ENCODE measurements at places on chromosomes 3 and 15. TPM values are rescaled to one million over a fixed set of nuclear protein-coding genes. Genes with fewer than 3 reads are reported as not detected.

Gene ZPLD1
- total RNA-seq: not detected

DNA sequence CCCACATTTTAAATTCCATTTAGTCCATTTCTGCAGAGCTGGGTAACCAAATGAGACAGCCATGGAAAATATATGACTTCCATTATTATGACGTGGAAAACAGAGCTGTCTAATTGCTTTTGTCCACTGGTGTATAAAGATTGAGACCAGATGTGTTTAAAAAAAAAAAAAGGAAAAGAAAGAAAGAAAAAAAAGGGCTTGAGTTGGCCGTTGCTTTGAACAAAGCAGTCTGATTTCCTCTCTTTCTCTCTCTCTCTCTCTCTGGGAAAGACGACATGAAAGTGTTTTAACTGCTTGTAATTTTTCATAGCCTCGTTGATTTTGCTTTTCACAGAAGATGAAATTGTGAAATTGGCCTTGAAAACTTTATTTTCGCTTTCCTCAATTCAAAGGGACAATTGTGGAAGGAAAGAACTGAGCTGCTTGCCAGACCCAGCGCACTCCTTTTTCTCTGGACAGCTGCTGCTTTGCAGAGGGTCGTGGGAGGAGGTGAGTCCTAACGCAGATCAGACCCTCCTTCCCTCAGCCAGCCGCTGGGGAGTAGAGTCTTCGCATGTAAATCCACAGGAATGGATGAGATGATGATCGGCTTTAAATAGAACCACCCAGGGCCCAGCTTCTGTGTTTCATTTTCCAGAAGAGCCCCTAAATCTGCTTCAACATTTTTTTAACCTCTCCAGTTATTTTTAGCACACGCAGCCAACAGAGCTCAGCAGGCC, 42.8 kb upstream of the UBE2E1 start:
- peak; percentile 49 for DNase-seq

GRCh38 chr15:60372756-60373155, 25.0 kb downstream of the ANXA2 start:
- DNase-seq: no peak

DNA sequence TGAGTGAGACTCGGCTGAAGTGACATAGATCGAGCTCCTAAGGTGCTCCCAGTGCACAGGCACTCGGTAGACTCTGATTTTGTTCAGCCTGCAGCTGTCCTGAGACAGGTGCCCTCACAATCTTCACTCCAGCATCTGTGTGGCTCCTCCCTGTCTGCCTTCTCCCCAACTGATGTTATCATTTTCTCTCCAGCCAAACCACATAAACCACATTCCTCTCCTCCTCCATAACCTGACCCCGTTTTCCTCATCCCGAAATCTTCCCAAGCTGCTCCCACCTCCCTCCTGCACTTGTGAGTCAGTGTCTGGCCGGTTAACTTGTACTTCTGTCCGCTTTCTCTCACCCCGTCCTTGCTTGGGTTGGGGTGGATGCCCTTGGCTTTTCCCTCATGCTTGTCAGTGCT, 93.3 kb upstream of the HACD2 start:
- no peak for DNase-seq
